Activated CD4-positive, alpha-beta T cell treated with anti-CD3 and anti-CD28 coated beads for 1 hour (primary cell): ENCODE measurements at places on chromosomes 16 and 17.

GRCh38 chr17:14972844-14973243, 292.3 kb downstream of the PMP22 start:
- no peak for DNase-seq

DNA sequence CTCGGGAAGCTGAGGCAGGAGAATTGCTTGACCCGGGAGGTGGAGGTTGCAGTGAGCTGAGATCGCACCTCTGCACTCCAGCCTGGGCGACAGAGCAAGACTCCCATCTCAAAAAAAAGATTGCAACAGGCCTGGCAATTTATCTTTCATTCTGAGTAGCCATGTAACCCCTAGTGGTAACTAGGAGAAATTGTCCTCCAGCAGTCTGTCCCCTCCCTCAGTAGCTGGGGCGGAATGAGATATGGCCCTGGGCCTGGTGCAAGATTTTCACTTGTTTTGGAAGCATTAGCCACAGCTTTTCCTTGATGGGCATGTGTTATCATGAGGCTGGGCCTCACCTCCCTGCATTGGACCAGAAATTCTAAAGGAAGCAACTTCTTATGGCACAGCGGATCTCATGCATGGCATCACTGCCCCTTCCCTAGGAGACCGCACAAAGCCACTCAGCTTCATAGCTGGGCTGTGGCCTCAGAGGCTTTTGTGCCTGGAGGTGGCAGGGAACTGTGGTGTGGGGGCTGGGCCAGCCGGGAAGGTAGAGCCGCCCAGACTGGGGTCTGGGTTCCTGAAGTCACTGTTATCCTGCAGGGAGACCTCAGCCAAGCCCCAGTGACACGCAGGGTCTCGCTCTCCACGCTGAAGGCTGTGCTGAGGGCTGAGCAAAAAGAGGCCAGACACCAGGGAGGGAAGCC, 13.4 kb downstream of the NATD1 start:
- no peak for DNase-seq

- DNase-seq = no peak
Observed at GRCh38 chr16:22789281-22789945, 24.5 kb upstream of the HS3ST2 start.

GRCh38 chr16:55842369-55843104, 9.6 kb upstream of the CES1 start:
- no peak for DNase-seq

DNA sequence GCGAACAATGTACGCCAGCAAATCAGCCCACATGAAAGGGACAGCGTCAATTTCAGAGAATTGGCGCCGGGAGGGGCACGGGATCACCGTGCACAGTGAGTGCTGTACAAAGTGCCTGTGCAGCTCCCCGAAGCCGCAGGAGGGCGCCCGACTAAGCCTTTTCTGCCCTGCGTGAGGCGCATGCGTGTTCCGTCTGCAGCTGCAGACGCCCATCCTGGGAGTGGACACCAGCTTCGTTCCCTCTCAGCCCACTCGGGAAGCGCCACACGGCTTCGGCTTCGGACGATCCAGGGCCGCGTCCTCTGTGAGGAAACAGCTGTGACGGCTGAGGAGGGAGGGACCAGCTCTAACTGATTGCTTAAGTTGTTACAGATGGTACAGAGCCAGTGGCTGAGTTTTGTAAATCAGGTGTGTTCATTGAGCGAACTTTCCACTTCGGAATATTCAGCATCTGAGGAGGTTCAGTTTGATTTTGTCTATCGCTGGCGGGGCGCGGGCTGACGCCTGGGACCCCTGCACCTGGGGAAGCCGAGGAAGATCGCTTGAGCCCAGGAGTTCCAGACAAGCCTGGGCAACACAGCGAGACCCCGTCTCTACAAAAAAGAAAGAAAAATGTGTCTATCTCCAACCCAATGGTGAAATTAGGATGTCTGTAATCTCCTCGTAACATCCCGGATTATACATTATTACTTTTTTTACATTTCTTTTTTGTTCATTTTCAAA, 15.4 kb upstream of the ZNF287 start:
- DNase-seq = peak; percentile 88

- DNase-seq = no peak
Observed at GRCh38 chr17:2317796-2318195, 14.0 kb downstream of the SRR start.

GRCh38 chr16:82016263-82016662, 5.0 kb upstream of the SDR42E1 start:
- DNase-seq = no peak

GRCh38 chr17:11438673-11439072, 159.6 kb upstream of the DNAH9 start:
- DNase-seq = no peak

DNA sequence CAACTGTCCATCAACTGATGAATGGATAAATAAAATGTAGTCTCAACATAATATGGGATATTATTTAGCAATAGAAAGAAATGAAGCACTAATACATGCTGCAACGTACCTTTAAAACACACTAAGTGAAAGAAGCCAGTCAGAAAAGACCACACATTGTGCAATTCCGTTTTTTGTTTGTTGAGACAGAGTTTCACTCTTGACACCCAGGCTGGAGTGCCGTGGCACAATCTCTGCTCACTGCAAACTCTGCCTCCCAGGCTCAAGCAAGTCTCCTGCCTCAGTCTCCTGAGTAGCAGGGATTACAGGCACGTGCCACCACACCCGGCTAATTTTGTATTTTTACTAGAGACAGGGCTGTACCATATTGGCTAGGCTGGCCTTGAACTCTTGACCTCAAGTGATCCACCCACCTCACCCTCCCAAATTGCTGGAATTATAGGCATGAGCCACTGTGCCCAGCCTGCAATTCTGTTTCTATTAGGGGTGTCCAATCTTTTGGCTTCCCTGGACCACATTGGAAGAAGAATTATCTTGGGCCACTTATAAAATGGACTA, 40.1 kb downstream of the SCNN1B start:
- DNase-seq = no peak

DNA sequence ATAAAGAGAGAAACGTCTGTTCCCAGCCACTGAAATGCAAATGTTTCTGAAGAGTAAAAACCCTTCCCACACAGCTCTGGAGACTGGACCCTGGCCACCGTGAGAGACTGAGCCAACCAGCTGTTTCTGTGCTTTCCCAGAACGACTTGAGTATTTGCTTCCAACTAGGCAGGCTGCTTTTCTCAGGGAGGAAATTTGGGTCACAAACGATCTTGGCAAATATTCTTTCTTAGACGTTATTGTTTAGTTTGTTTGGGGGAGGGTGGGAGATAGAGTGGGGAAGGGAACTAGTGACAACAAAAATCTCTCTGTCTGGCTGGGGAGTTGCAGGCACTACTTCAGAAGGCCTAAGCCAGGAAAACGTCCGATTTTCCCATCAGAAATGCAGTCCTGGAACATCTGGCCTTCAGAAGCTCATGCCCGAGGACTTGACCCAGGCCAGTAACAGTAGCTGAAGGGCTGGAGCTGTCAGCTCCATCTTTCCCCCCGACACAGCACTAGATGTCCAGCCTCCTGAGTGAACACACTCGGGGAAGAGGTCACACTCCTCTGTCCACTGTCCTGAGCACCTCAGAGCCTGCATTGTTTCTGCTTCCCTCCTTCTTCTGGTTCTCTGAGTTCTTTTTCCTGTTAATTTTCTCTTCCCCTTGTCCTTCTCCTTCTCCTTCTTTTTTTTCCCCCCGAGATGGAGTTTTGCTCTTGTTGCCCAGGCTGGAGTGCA, 4.0 kb downstream of the CCDC92B start:
- DNase-seq = no peak

- DNase-seq = no peak
Observed at GRCh38 chr17:13725288-13725990, 123.7 kb upstream of the HS3ST3A1 start.

DNA sequence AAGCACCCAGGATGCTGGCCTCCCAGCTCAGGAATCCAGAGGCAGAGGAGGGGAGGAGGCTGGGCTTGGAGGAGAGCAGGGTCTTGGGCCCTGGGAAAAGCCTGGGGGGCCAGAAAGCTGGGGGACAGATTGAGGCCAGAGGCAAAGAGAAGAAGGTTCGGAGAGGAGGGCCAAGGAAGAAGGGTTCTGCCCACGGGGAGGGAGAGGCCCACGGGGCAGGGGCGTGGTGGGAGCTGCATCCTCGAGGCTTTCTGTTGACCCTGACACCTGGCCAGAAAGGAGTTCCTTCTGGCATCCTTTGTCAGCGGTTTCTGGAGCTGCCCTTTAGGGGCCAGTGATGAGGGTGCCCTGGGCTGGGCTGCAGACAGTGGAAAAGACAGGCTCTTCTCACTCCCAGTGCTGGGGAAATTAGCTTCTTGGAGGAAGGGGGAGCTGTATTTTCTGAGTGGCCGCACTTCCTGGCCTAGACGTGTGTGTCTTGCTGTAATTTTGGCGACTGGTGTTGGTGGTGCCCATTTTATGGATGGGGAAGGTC, 308.7 kb downstream of the SEC14L1 start:
- no peak for DNase-seq

DNA sequence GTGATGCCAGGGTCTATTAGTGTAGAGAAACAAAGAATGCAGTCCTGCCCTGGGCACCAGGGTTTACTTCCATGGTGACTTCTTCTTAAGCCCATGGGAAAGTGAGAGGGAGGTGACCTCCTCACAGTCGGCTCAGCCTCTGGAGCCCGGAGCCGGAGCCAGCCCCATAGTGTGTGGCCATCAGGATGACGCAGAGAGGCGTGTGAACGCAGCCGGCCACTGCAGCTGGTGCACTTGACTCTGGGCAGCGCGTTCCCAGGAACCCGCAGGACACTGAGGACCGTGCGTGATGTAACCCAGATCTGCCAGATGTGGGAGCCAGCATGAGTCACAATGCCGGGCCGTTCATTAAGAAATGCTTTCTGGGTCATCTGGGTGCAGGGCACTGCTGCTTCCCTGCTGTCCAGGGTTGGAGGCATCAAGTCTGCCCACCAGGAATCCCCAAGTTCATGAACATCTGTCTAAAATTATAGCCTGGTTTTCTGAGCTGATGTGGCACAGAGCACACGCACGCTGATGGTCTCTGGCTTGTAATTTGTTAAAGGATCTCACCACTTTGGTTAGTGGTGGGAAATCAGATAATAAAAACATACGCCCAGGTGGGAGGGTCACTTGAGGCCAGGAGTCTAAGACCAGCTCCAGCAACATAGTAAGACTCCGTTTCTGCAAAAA, 114.1 kb downstream of the PITPNC1 start:
- DNase-seq = no peak

DNA sequence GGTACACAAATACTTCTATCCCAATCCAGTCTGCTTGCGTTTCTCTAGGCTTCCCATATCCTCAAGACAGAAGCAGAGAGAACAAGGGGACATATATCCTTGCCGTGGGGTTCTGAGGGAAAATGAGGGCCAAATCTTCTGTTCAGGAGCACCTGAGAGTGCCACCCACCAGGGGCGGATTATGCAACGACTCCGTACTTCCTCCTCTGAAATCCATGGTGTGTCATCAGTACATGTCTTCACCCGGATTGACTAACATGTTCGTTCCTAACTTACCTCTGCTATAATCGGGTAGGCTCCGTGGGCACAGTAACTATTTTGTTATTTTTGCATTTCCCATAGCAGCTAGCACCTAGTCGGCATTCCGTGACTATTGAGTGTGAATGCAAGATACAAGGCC, 7.8 kb upstream of the ZNF200 start:
- no peak for DNase-seq

- DNase-seq = no peak
Observed at GRCh38 chr17:49190932-49191331, 19.4 kb downstream of the GNGT2 start.

DNA sequence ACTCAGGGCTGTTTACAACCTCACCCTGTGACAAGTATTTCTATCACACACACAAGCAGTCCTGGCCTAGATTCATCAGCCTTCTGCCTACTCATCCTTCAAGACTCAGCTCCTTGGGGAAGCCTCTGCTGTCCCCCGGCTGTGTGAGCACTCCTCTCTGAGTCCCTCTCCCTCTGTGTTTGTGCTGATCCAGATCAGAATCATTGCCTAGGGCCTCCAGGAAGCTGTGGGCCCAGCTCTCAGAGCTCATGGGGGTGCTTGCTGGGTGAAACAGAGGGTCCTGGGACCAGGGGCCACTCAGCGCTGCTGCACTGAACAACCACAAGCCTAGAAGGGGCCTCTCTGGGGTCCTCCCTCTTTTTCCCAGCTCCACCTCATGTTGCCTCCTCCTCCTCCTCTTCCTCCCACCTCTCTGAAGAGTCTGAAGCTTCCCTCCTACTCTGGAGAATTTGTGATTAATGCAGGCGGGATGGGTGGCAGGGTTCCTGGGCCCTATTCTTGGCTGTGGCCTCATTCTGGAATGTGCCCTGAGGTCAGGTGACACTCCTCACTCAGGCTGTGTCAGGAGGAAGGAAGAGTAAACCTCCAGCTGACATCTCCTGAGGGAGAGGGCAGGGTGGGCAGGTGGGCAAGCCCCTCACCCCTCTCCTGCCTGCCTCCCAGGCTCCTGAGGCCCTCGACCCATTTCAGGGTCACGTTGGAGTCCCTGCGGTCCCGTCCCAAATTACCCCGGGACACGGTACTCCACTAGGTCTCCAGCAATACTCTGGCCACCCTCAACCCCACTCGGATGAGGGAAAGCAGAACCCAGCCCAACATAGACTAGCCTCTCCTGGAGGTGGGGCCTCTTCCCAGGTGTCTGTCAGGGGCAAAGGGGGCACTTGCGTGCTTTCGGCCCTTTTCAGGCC, 10.1 kb downstream of the WFIKKN2 start:
- DNase-seq = no peak

DNA sequence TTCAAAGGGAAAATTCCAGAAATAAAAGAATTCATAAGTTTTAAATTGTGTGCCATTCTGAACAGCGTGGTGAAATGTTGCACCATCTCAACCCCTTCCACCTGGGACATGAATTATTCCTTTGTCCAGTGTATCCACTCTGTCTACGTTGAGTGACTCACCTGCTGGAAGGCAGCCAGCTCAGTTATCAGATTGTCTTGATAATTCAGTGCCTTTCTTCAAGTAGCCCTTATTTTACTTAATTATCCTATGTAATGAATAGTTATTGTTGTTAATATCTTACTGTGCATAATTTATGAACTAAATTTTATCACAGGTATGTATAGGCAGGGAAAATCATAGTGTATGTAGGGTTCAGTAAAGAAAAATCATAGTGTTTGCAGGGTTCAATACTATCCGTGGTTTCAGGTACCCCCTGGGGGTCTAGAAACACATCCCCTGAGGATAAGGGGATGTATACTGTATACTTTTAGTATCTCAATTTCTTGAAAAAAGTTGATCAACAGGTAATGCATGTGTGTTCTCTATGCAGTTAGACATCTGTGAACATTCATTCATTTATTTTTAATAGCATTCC, 7.7 kb upstream of the PCTP start:
- no peak for DNase-seq

DNA sequence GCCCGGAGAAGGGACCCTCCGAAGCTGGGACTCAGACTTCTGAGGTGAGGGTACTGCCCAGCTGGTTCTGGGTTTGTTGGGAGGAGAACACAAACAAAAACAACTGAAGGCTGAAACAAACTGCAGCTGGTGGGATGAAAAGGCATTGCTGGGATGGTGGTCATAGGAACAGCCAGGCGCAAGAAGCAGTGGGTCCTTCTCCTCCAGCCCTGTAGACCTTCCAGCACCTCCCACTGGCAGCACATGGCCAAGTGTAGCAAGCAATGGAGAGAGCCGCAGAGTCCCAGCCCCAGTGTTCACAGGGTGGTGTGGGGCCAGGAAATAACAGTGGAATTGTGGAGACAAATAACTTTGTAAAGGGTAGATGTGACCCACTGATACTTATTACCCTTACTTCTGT, 48.7 kb upstream of the FOXJ1 start:
- no peak for DNase-seq

- DNase-seq = no peak
Observed at GRCh38 chr16:83011939-83012338, 385.2 kb downstream of the CDH13 start.

GRCh38 chr17:80101946-80102663, 724 bp downstream of the GAA start:
- DNase-seq = no peak
